ENCODE measurements at places on chromosomes 2 and 18.
A peak's percentile ranks its signal among the peaks of the same experiment; 100 is the strongest.

DNA sequence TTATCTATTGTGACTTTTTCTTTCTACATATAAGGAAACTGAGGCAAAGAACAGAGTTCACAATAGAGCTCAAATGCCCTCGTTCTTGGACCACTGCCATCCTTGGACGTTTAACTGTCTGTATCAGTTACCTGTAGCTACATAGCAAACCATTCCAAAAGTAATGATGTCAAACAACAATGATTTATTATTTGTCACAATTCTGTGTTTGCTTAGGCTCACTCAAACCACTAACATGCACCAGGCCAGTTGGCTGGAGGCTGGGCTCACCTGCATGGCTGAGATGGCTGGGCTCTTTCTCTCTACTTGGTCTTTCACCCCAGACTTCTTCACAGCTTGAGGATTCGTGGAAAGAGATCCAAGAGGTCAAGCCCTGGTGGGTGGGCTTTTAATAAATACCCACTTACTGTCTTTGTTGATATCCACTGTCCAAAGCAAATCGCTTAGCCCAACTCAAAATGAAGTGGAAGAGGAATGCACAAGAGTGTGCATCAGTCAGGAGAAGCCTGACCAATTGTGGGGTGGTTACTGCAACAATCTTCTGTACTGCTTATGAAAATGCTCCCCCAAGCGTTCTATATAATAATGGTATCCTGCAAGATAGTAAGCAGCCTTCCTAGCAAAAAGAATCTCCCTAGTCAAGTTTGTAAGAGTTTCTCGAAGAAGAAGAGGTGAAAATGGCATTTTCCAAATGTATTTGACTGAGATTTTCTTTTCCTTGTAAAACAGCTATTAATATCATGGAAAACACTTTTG lies 163.5 kb upstream of the NT5C1B start:
- DNase-seq = no peak

DNA sequence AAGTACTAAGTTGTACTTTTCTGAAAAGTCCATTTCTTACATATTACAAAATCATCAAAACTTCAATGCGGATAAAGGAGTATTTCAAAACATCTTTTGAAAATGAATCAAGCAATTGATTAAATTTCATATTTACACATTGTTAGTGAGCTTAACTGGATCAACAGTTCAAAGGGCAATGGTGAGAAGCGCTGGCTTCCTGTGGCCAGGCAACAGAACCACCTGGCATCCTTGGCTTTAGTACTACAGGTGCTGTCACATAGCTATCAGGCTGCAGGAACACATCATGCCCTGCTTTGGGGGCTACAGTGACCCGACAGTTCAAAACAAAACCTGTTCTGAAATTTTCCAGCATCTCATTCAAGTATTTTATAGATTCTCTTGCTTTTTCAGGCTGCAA lies 59.2 kb downstream of the SMAD2 start:
- no peak for DNase-seq

DNA sequence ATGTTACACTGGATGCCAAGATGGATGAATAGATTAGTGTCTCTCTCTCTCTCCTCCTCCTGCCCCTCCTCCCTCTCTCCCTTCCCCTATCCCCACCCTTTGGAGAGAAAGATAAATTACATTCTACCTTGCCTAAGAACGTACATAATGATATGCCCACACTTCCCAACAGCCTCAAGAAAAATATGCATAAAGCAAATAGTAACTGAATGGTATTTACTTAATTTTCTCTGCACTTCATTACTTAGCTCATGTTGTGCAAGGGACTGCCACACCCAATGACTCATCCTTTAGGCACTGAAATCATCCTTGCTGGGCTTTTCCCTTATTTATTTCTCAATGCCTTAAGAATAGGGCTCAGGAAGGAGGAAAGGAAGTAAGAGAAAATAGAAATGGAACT lies 137.3 kb upstream of the PID1 start:
- no peak for DNase-seq

- DNase-seq = no peak
Measured at GRCh38 chr2:152385650-152386049, 50.7 kb downstream of the FMNL2 start.

DNA sequence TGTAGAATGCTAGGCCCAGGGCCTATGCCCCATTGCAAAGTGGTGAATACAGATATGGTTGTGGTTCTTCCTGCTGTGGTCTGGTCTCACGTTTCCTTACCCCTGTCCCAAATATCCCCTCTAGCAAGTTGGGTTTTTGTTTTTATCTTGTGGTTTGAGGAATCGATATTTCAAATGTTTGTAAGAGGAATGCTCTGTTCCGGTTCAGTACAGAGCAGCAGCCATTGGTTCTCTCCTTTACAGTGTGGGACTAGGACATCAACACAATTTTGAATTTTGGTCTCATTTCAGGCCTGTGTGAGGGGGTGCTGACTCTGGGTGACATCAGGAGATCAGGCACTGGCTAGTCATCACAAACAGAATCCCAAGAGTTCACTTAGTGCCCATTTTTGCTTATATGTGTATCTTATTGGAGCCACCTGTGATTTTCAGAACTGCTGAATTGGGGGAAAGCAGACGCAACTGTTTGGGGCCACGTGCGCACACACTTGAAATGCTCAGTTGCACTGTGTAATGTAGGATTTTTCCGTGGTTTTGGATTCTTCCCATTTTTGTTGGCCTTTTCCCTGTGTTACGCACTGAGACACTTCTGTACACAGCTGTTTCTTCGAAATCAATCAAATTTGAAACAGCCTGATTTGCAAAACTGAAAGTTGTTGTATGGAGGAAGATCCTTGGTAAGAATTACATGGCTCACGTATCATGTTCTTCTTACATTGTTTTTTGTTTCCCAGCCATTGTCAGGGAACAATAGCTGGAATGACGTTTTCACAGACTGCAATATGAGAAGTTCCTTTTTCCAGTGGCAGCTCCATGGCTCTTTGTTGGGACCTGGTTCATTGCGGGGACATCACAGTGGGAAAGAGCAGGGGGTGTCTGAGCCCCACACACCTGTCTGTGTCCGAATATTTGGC lies 8.6 kb downstream of the SH3BP4 start:
- DNase-seq = peak; percentile 57

DNA sequence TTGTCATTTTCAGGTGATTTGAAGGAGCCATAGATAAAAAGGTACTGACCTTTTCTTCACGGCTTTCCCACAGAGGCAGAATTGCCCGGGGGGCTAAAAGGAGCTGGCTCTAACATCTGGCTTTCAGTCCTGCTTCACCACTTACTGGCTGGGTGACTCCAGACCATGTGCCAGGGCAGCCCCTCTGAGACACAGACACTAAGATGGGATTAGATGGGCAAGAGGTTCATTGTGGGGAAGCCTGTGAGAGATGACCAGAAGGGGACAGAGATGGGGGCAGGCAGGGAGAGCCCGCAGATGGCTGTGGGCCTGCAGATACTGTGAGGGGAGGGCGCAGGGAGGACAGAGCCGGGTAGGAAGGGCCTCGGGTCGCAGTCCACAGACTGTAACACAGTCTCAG lies 74.7 kb upstream of the TTC39C start:
- no peak for DNase-seq

- DNase-seq = no peak
Measured at GRCh38 chr2:50753234-50753633, 278.7 kb downstream of the NRXN1 start.

- DNase-seq = no peak
Measured at GRCh38 chr2:235382179-235382578, 111.7 kb upstream of the AGAP1 start.

DNA sequence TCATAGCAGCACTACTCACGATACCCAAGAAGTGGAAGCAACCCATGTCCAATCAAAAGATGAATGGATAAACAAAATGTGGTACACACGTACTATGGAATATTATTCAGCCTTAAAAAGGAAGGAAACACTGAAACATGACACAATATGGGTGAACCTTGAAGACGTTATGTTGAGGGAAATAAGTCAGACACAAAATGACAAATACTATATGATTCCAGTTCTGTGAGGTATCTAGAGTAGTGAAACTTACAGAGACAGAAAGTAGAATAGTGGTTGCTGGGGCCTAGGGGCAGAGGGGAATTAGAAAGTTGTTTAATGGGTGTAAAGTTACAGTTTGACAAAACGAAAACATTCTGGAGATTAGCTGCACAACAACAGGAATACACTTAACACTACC lies 24.7 kb downstream of the TLK1 start:
- no peak for DNase-seq

DNA sequence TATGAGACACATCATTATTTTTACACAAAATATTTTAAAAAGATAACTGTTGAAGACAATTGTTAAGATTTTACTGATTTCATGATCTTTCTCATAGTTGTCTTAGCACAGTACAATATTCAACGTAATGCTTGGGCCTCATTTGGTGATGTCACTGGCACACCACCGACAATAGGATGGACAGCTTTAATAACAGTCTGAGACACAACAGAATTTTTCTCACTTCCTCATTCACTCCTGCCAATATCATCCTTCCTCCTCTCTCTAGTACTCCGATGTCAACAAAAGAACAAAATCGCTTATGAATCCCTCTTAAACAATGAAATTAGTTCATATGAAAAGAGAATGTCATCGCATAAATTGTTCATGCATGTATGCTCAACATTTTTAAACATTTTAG lies 461.9 kb upstream of the CDH7 start:
- no peak for DNase-seq

GRCh38 chr2:130341562-130342019 lies 1.1 kb upstream of the IMP4 start:
- no peak for DNase-seq

- DNase-seq = no peak
Measured at GRCh38 chr18:24942144-24942543, 409.8 kb downstream of the ZNF521 start.
